ENCODE measurements at places on chromosomes 13 and 19.

GRCh38 chr13:84865783-84866221 is 933.4 kb downstream of the SLITRK6 start:
- no peak for DNase-seq

GRCh38 chr13:110211735-110212134 is 95.2 kb downstream of the COL4A1 start:
- no peak for DNase-seq

GRCh38 chr13:99955107-99955746 is 16.3 kb downstream of the ZIC5 start:
- no peak for DNase-seq

DNA sequence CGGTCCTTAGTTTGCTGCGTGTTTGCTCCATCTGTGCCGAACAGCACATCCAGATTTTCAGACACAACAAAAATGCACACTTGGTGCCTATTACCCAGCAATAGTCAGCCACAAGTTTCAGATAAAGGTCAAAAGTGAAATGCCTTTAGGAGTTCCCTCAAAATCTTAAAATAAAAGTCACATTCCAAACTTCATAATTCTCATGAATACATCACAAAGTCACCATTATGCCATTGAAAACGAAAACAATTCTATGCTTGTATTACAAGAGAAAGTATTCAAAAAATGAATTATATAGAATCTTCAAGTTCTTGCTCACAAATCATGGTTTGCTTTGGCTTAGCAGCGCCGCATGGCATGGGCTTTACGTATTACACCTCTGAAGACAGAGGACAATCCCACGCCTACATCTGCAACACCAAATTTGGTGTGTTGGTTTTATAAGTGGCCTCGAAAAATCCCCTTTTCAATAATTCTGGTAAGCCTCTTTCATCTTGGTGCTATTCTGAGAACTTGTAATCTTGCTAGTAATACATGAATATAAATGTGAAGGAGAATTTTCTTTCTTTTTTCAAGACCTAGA is 26.6 kb downstream of the COL4A1 start:
- no peak for DNase-seq

DNA sequence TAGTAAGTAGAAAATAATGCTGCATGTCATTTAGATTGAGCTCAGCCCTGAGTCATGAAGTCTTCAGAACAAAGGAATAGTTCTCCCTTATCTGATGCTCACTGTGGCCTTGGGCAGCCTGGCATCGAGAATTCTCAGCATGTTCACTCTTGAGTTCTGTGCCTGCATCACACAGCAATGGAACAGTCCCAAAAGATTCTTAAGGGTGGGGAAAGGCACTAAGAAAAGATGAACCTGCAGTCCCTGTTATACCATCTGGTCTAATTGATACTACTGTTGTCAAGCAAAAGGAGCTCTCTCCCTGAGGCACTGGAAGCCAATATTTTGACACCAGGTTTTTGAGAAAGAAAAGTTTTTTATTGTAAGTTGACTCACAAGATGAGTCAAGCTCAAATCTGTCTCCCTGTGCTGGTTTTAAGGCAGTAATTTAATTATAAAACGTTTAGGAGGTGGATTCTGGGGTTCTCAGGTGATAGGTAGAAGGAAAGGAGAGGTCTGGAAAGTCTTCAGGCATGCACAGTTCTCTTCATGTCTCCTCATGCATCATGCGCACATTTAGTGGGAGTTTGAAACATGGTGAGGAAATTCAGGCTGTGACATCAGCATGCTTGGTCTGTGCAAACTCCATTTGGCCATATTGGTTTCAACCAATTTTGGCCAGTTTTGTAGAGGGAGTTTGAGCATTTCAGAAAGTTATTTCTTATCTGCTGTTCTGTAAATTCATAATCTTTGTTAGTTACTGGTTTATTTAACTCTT is 38.1 kb upstream of the ZNF766 start:
- DNase-seq: no peak

- DNase-seq: peak; percentile 34
These were observed 50.7 kb downstream of the ZNF723 start for GRCh38 chr19:22882797-22883196.

DNA sequence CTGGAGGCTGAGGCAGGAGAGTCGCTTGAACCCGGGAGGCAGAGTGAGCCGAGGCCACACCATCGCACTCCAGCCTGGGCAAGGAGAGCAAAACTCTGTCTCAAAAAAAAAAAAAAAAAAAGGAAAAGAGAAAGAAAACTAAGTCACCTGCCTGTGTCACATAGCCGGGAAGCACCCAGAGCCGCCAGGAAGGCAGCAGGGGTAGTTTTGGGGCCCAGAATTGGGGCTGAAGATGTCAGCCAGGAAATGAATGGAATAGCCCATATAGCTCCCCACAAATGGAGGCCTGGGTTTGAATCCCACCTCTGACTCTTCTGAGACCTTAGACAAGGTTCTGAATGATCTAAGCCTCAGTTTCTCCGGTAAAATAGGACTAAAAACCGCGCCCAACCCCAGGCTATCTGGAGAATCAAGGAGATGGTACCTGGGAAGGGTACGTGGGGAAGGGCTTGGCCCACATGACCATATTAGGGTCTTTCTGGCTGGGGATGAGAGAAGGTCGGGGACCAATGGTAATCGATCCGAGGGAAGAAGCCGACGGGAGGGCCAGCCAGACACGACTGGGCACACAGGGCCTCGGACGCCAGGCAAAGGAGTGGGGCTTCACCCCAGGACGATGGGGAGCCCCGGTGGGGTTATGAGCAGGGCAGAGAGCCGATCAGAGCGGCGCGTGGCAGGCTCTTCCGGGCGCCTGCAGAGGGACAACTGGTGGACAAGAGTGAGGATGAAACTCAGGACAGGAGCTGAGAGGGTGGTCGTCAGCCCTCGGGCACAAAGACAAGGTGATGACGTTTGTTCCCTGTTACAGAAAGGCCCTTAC is 14.4 kb downstream of the CCDC124 start:
- DNase-seq: no peak

GRCh38 chr13:28684257-28684656 is 25.3 kb downstream of the POMP start:
- no peak for DNase-seq

GRCh38 chr13:35771898-35772297 is 295.4 kb upstream of the MAB21L1 start:
- DNase-seq: no peak

DNA sequence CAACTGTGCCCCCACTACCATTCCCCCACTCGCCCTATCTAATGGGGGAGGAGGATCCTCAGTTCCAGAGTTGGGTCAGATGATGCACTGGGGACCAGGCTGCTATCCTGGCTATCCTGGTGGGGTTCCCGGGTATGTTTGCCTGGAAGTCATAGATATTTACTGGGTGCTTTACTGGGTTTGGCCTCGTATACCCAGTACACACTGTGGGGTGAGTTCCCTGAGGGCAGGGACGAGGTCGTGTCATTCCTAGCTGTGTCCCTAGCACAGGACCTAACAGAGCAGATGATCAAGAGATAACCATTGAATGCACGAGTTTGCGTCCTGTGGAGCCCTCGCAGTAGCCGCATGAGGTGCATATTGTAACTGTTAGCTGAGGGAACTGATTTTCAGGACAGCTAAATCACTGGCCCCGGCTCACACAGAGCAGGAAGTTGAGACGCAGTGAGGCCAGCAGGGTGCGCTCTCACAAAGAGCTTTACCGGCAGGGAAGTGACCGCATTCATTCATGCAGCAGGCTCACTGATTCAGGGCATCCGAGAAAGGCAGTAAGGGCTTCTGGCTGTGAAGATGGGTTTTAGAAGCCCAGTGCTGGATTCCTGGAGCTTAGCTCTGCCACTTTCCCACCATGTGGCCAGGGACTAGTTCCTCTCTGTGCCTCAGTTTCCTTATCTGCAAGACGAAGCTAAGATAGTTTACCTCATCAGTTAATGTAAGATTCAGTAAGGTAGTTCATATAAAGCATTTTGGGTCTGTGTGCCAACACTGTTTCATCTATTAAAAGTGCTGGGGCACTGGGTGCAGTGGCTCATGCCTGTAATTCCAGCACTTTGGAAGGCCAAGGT is 6.0 kb downstream of the RUVBL2 start:
- DNase-seq: peak; percentile 56

GRCh38 chr13:95784161-95784899 is 107.4 kb downstream of the DNAJC3 start:
- DNase-seq: no peak

GRCh38 chr19:12111943-12112637 is 28.1 kb downstream of the ZNF20 start:
- DNase-seq: no peak

- no peak for DNase-seq
These were observed 92.5 kb downstream of the ZIC5 start for GRCh38 chr13:99878921-99879610.

- no peak for DNase-seq
These were observed 157.6 kb downstream of the FOXO1 start for GRCh38 chr13:40508767-40509342.

DNA sequence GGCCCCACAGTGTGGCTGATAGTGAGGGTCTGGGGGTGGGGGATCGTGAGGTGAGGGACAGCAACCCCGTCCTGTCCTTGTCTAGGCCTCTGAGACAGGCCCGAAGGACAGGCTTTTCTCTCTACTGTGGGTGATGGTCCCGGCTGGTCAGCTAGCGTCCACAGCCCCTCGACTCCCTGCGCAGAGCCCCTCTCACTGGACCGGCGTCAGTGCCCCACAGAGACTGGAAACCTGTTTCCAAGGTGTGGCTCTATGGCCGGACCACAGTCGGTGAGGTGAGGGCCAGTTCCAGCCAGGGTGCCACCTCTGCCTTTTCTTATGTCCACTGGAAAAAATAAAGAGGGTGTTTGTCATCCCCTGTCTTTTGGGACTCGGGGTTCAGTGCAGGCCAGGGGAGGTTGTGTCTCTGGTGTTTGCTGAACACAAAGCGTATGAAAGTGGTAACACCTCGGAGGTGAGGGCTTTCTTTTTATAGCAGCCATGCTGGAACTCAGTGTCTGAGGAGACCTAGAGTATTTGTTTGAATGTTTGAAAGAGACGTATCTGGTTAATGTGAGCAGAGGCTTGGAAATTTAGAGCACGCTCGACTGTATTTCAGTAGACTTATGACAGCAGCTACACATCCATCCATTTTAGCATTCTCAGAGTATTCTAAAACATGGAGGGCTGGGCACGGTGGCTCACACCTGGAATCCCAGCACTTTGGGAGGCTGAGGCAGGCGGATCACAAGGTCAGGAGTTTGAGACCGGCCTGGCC is 22.8 kb downstream of the ATP11A start:
- no peak for DNase-seq

GRCh38 chr13:96794669-96795068 is 199.6 kb downstream of the OXGR1 start:
- no peak for DNase-seq

DNA sequence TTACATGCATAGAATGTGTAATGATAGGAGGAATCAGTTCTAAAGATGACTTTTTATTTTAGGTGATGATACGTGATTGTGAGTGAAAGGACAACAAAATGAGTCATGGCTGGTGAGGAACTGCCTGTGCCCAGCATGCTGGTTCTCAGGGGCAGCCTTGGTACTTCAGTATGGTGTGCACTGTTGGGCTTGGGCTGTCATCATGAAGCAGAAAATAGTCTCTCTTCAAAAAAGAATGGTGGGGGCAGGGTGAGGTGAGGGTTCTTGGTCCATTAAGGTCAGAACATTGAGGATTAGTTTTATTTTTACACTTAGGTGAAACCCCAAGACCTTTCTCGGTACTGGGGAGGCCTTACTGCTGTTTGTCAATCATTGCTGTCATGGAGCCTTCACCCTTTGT is 309.5 kb downstream of the MTUS2 start:
- no peak for DNase-seq

DNA sequence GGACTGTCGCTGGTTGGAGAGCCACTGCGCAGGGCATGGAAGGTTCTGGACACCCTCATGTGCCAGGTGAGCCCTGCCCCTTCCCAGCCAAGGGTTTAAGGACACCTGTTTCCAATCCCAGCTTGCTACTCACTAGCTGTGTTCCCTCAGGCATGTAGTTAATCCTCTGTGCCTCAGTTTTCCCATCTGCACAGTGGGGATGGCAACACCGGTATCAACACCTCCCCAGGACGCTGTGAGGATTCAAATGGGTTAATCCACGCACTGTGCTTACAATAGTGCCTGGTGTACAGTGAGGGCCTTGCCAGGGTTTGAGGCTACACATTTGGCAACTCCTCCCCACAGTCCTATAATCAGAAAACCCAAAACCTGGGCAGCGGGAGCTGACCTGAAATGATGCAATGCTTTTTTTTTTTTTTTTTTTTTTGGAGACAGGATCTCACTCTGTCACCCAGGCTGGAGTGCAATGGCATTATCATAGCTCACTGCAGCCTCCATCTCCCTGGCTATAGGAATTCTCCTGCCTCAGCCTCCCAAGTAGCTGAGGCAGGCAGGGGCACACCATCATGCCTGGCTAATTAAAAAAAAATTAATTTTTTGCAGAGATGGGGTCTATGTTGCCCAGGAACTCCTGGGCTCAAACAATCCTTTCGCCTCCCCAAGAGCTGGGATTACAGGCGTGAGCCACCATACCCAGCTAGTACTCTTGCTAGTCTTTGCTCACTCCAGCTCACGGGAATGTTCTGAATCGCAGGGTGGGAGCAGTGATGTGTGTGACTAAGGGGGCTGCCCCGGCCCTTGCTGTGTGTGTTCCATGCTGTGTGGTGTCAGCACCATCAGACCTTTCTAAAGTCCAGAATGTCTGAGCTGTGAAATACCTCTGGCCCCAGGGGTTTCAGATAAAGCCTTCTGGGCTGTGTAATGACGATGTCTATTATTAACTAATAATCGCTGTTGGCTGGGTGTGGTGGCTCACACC is 2.3 kb downstream of the ACP4 start:
- no peak for DNase-seq

- DNase-seq: no peak
These were observed 13.3 kb downstream of the SLC27A5 start for GRCh38 chr19:58498316-58499020.

- no peak for DNase-seq
These were observed 77.3 kb upstream of the SIAH3 start for GRCh38 chr13:45928843-45929242.

DNA sequence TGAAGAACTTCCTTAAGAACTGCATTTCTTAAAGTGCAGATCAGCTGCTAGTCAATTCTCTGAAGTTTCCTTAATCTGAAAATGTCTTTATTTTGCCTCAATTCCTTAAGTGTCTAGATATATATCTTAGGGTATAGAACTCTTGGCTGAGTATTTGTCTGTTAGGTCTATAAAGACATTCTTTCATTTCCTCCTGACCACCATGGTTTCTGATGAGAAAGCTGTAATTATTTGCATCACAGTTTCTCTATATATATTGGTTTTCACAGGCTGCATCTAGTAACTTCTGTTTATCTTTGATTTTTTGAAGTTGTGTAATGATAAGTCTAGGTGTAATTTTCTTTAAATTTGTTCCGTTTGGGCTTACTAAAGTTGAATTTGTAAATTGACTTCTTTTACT is 15.2 kb downstream of the NDFIP2 start:
- DNase-seq: no peak
